LoVo (cell line): ENCODE measurements at places on chromosomes 6 and 20.

DNA sequence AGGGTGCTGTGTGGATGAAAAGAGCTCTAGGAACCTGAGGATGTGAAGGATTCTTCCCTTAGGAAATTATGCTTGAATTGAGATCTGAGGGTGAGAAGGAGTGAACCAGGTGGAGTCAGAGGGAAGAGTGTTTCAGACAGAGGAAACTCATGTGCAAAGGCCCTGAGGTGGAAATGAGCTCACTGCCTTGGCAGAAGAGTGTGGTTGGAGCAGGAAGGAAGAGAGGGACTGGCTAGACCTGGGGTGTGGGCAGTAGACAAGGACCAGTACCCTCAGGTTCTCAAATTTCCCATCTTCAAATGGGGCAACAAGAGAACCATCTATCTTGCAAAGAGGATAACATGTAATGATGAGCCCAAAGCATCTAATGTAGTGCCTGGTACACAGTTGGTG, 24.0 kb upstream of the GTSF1L start:
- no peak for DNase-seq

DNA sequence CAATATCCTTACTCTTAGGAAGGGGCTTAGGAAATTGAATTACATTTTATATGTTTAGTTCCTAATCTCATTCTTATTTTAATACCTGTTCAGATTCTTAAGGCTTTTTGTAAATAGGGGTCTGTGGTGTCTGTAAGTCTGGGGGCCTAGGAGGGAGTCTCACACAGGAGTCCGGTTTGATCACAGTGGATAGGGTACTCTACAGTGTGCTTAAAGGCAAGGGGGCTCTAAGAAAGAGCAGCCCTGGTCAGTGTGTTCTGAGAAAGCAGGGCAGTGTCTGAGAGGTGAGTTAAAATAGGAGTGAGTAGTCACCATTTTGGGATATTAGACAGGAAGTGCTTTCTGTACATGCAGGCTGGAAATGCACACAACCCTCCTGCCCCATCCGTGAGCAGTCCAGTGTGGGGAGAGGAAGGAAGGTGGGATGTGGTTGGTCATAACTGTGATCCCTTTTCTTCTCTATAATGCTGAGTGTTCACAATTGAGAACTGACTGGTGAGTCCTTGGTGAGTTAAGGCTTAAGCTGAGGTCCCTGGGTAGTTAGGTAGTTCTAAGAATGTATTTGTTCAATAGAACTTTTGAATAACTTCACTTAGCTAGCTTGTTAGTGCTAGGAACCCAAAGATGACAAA, 50.0 kb downstream of the CDKAL1 start:
- no peak for DNase-seq

DNA sequence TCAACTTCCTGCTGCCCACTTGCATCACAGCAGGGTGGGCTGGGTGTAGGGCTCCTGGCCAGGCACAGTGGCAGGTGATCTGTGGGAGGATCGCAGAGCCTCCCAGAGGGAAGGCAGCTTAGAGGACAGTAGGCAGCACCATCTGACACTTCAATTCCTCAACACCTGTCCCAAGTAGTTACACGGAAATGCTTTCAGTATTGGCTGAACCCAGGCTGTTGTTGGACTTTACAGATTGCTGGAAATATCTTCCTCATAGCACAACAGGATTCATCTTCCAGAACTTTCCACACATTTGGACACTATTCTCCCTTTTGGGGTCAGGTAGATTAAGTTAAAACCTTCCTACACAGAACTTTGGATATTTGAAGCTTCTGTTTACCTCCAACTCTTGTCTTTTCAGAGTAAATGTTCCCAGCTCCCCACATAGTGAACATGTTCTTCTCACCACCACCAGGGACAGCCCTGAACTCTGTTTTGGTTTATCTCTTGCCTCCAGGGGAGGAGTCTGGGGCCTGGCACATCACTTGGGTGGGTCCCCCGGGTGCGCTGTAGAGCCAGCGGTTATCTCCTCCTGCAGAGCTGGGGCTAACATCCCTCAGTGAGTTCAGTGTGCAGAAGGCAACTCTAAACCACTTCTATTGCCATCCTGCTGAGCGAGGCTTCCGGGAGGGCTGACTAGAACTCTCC, 3.5 kb upstream of the SLC22A2 start:
- DNase-seq = no peak

- DNase-seq = no peak
Observed at GRCh38 chr6:33664506-33665057, 43.5 kb downstream of the ITPR3 start.

GRCh38 chr6:105747823-105748405, 338.2 kb upstream of the PRDM1 start:
- no peak for DNase-seq

DNA sequence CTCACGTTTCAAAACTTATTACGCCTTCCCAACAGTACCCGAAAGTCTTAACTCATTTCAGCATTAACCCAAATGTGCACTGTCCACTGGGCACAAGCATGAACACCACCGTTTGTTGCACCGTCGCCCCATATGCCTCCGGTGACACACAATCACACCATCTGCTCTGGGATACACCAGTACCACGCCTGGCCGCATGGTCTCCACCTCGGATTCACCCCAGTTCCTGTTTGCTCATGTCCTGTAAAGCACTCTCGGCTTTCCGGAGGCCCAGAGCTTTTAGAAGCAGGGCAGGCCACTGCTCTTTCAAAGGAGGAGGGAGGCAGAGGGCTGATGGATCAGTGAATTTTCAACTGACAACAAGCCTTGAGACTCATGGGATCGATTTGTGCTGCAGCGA, 1570.0 kb upstream of the DEFB115 start:
- DNase-seq = no peak

DNA sequence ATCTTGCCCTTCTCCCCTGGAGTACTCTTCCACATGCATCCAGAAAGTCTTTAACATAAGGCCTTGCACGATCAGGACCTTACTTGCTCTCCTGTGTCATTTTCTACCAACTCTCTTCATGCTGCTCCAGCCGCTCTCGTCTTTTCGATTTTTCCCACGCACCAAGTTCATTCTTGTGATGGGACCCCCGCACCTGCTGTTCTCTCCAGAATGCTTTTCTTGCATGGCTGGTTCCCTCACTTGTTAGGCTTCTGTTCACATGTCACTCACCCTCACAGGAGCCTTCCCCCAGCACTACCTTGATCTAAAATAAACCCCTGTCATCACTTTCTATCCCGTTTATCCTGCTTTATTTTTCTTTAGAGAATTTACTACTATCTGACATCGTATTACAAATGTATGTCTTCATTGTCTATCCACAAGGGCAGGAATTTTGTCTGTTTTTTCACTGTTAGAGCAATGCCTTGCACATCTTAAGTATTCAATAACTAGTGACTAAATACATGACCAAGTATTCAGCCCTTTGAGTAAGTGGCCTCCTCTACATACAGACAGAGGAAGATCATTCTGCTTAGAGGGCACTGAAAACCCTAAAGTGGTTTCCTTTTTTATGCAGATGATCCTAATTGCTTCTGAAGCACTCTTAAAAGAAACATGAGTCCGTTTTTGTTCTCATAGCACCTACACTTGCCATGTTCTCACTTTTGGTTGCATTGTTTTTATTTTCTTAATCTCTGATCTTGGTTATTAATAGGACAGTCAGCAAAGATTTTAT, 166.9 kb downstream of the SLC16A10 start:
- no peak for DNase-seq

DNA sequence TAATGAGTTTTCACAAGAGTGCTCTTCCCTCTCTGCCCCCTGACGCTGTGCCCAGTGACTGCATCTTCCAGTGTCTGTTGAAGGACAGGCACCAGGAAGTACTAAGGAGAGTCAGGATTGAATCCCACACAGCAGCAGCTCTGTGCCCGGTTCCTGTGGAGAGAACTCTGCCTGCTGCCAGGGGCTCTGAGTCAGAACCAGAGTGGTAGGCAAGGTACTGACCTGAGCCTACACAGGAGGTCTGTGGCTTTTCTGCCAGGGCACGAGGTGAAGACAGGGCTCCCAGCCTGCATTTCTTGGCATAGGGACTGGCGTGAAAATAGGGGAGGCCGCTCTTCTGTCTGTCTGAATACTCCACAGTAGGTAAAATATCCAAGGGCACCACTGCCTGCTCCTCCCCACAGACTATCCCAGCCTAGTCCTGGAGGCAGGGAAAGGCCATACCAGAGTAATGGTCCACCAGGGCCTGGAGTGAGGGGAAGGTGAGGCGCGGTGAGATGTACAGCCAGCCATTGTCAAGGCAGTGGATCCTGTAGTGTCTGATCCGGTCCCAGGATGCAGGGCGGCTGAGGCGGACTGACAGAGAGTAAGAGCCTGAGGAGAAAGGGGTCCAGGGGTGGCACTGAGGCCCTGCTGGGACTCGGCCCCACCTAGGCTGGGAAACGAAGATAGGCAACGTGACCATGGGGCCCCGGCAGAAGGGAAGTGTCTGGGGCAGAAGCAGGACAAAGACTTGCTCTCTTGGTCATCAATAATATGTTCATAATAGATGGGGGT, 9.4 kb downstream of the RAB5IF start:
- no peak for DNase-seq

- DNase-seq = no peak
Observed at GRCh38 chr6:18263418-18264218, 712 bp downstream of the DEK start.

DNA sequence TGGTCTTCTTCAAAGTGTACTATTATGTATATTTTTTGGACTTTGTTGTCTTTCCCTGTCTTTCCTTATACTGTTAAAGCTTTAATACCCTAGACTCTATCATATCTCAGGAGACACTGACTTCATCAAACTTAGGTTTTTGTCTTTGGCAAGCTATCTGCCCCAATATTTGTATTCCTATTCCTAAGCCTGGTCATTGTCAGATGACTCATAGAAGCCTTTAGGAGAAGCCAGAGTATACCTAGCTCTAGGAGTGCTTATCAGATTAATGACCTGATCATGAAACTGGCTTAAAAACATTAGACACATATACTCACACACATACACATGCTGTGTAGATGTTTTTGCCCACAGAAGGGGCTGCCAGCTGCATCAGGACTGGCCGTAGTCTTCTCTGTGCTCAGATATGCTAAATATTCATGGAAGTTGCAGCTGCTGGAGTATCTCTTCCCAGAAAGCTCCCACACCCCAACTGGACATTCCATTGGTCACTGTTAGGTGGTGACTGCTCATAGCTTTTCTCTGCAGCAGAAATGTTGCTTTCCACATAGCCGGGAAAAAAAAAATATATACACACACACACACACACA, 102.0 kb downstream of the ANKS1A start:
- DNase-seq = no peak

DNA sequence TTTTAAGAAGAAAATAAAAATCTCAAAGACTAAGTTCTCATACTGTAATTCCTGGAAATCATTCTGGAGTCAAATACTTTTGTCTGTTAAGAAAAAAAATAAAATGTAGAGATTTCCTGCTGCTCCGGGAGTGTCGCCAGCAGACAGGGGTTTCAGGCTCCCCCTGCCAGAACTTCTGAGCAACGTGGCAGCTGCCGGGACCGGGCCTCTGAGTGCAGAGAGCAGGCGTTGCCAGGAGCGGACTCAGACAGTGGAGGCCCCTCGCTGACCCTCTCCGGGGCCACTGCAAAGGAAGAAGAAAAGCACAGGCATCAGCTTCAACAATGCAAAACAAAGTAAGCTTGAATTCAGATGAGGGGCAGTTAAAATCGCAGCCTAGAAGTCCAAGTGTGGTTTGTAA, 95.5 kb downstream of the THBS2 start:
- no peak for DNase-seq

DNA sequence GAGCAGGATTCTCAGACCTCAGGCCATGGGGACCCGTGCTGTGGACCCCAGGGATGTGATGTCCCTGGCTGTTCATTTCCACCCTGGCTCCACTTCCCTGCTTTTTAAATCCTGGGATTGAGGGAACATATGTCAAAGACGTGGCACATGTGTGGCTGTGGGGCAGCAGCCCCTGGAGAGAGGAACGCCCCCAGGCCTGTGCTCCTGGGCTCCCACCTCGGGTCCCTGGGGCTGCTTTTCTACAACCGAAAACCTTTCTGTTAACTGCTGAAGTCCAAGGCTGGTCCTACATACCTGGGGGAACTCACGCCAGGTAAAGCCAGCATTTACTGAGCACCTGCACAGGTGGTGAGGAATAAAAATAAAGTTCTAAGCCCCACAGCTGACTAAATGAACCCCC, 102.3 kb upstream of the FRMD1 start:
- no peak for DNase-seq

- DNase-seq = peak; percentile 49
Observed at GRCh38 chr6:63272397-63272796, 47.4 kb downstream of the LGSN start.

DNA sequence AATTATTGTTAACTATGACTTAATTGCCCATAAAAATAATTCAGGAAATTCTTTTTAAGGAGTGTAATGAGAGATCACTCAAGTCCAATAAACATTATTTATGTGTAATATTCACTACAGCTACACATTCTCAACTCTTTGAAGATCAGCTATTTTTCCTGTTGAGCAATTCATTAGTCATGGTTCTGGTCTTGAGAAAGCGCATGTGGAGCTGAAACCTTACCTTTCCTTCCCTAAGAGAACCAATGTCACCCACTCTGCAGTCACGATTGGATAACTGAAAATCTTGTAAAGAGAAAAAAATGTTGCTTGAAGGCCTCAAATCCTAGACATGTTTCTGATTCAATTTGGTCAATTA, 736.9 kb upstream of the MARCKS start:
- DNase-seq = peak; percentile 49

- DNase-seq = no peak
Observed at GRCh38 chr6:111562246-111562645, 43.4 kb downstream of the TRAF3IP2 start.

- DNase-seq = no peak
Observed at GRCh38 chr6:81981812-81982211, 229.3 kb upstream of the TENT5A start.

GRCh38 chr6:44373051-44373450, 14.5 kb upstream of the CDC5L start:
- DNase-seq = no peak

- DNase-seq = no peak
Observed at GRCh38 chr20:51199920-51200319, 177.0 kb upstream of the KCNG1 start.

DNA sequence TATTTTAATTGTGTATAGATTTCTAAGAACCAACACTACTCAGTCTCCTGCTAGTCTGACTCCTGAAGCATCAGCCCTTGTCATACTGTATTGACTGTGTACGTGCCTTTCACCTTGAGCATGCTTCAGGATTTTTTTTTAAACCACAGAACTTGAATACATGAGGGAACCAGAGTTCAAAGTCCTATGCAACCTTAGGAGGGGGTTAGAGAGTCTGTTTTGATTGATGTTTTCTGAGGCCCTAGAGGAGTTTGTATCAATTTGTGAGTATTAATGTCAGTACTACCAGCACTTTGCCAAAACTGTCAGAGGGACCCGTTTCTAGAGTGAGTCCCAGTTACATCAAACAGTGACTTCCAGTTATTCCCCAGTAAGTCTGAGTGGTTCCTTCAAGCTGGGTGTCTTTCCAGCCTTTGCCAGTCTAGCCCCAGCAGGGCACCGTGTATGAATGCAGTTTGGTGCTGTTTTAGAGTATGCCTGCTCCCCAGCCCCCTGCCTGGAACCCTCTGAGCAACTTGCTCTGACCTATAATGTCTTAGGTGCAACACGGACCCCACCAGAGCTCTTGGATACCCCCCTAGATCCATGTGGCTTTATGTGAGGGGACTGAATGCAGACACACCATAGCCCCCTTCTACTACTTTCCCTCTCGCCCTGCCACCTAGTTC, 8.5 kb downstream of the TP53INP2 start:
- DNase-seq = no peak

- no peak for DNase-seq
Observed at GRCh38 chr20:10927011-10927583, 253.3 kb upstream of the JAG1 start.
